ENCODE measurements at places on chromosomes 11 and 22.

DNA sequence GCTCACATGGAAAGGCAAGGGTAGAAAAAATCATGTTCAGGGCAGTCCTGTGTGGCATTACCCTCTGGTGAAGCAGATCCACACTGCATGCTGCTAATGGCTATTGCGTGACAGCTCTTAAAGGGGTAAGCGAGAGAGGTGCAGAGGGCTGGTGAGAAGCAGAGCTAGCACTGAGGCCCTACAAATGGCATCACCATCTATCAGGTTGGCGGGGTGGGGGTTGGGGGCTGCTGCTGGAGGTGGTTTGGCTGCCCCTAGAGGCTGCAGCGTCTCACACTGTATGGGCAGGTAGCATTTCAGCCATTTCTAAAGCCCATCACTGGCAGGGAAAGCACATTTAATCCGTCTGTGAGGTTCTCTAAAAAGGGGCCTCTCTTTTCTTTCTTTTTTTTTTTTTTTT is 16.9 kb upstream of the TMA7B start:
- DNase-seq, result peak; percentile 66

GRCh38 chr22:35648066-35649025 is at the start of gene APOL6:
Gene APOL6 (plus strand): TSS chr22:35648446. CDS start chr22:35656426, 7,980 bp downstream.
- no peak for DNase-seq

DNA sequence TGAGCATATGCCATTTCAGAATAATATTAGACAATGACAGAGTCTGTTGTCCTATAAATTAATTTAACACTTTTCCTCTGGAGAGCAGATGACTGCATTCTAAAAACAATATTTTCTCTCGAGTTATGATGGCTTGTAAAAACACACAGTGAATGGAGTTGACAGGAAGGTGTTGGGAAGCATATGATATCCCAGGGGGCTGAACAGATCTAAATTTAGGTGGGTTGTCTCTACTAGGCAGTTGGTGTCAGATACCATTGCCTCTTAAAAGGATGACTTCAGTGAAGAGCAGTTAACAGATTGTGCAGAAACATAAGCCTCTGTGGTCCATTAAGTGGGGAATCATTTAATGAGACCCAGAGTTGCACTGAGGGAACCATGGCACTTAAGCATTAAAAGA is 30.7 kb downstream of the SVIP start:
- DNase-seq, result no peak

- no peak for DNase-seq
Measured at GRCh38 chr11:125090816-125091215, 20.6 kb downstream of the TMEM218 start.

DNA sequence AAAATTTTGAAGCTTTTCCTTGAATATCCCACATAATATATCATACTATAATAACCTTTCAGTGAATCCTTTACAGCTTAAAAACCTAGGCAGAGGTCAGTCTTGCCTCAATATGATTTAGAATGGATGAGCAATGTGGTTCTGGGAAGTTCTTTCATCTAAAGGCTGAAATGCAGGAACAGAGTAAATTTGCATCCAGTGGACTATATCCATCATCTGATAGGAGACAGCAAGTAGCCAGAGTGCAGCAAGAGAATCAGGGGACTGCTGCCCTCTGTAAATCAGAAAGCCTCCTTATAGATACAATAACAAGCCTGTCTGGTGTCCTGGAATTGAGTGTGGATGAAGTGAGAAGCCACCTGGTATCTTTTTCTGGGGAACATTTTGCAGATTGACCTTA is 748.3 kb upstream of the CCDC90B start:
- DNase-seq, result no peak

GRCh38 chr11:102473543-102473942 is 21.0 kb upstream of the TMEM123 start:
- no peak for DNase-seq

DNA sequence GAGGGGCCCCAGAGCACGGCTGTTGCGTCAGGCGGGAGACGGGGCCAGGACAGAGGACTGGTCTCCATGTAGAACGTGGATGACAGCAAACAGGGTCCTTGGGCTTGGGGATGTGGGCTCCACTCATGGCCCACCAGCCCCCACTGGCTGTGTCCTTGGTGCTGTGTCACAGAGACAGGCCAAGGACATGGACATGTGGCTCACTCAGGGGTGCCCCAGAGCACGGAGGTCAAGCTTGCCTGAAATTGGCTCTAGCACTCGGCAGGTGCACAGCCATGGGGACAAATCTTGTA is 14.4 kb downstream of the FADS2 start:
- no peak for DNase-seq

GRCh38 chr11:65362320-65362931 is 7.9 kb downstream of the TIGD3 start:
- no peak for DNase-seq

DNA sequence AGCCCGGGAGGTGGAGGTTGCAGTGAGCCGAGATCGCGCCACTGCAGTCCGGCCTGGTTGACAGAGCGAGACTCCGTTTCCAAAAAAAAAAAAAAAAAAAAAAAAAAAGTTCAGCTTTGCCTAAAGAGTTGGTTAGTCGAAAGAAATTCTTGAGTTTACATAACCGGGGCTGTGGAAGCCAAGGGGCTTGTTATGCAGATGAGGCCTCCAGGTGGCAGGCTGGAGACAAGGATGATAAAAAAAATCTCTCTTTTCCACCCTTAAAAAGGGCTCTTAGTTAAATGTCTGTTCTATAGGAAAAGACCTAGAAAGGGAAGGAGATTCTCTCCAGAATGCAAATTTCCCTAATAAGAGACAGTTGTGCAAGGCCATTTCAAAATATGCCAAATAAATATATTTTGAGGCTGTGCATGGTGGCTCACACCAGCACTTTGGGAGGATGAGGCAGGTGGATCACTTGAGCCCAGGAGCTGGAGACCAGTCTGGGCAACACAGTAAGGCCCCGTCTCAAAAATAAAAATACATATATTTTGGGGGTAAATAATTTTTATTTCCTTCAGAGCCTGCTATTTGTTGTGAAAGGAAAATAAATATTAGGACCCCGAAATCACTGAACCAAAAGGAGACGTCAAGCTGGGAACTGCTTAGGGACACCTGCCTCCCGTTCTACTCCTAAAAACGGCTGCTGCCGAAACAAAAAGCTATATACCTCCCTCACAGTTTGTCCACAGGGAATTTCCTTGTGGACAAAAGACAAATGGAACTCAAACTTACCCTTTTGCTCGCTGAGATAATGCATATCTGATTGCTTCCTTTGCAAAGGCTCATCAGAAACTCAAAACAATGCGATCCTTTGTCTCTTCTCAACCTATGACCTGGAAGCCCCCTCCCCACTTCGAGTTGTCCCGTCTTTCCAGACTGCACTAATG is 2.4 kb upstream of the IFITM2 start:
- DNase-seq, result no peak

- peak; percentile 54 for DNase-seq
Measured at GRCh38 chr11:117183724-117184349, 5.3 kb downstream of the SIDT2 start.

GRCh38 chr11:68838572-68838964 is 3.1 kb downstream of the CPT1A start:
- no peak for DNase-seq

DNA sequence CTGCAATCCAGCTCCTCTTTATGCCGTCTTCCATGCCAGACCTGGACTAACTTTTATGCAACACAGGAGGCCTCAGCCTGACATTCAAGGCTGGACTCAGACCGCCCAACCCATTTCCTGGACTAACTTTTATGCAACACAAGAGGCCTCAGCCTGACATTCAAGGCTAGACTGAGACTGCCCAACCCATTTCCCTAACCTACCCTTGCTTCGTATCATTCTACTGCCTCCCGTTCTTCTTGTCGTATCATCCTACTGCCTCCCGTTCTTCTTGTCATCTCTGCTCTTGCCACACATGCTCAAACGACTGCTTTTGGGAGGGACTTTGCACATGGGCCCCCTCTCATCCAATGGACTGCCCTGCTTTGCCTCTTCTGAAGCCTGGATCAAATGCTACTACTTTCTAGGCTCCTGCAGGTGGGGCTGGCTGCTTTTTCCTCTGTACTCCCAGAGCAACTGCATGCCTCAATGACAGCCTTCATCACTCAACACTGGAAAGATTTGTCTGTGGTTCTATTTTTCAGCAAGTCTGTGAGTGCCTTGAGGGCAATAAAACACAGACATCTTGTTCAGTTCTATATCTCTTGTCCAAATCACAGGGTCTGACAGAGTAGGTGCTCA is 7.8 kb downstream of the TBC1D10A start:
- DNase-seq, result no peak

- no peak for DNase-seq
Measured at GRCh38 chr11:45765836-45766235, 39.1 kb upstream of the SLC35C1 start.

GRCh38 chr22:37578002-37578401 is 1.9 kb downstream of the LGALS2 start:
- no peak for DNase-seq

DNA sequence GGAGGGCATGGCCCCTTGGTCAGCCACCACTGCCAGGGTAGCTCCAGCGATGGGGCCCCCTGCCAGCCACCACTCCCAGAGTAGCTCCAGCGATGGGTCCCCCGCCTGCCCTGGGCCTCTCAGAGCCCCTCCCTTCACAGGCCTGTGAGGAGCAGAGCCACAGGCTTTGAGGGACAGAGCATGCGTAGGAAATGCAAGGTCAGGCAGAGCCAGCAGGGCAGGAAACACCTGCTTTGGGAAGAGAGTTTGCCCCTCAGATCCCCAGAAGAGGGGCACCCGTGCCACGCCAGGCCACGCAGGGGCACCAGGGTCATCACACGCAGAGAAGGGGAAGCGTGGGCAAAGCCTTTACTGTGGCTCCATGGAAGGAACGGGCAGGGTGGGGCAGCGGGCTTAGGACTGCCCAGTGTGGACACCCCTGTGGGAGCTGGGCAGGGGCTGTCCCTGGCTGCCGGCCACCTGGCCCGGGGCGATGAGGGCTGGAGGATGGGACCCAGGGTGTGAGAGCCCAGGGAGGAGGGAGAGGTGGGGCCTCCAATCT is 477.8 kb downstream of the BRD1 start:
- DNase-seq, result peak; percentile 35

- no peak for DNase-seq
Measured at GRCh38 chr22:49481659-49482399, 345.8 kb downstream of the BRD1 start.

DNA sequence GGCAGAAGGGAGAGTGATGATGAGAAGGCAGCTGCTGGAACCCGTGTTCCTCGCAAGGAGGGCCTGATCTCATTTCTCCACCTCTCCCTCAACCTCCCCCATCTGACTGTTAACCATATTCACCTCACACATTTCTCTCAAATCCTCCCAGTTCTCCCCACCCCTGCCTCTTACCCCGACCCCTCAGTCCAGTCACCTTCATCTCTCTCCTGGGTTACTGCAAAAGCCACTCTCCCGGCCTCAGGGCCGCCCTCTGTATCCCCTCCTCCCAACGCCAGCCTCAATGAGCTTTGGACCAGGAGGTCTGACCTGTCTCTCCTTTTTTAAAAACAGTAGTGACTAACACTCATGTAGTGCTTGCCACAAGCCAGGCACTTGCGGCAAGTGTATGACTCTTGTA is 29.5 kb upstream of the LMO1 start:
- DNase-seq, result peak; percentile 40
